T47D (cell line): ENCODE measurements at places on chromosomes 5 and 9.
A peak's percentile ranks its signal among the peaks of the same experiment; 100 is the strongest.

DNA sequence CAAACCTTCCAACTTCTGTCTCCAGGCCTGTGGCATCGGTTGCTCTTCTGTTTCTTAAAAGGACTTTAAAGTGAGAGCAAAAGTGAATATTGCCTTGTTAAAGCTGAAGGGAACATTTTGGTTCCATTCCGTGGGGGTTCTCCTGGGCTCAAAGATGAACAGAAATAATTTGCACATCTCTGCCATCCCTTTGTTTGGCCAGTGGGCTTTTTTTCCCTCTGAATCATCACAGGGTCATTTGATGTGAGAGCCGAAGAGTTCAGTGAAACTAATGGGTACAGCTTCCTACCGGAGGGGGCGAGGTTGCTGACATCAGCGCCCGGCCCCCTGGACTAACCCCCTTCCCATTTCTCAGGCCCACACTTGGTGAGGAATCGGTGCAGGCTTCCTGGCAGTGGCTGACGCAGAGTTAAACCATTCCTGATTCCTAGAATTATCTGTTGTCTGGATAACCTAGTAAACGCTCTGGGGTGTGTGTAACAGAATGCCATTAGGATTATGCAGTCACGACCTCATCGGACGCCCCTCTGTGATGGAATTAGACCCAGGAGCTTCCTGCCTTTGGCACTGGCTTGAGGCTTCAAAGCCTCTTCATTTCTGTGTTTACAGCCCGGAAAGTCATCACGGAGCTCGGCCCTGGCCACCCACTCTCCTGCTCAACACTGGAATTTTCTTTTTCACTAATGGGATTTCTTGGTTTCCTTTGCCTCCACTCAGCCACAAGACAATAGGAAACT, 61.6 kb upstream of the RPL26L1 start:
- no peak for DNase-seq

GRCh38 chr5:95220381-95220780, 64.5 kb downstream of the MCTP1 start:
- DNase-seq = no peak

GRCh38 chr5:1748271-1748670, 51.4 kb downstream of the MRPL36 start:
- no peak for DNase-seq

GRCh38 chr9:94212091-94212490, 47.0 kb upstream of the ZNF169 start:
- DNase-seq = no peak

DNA sequence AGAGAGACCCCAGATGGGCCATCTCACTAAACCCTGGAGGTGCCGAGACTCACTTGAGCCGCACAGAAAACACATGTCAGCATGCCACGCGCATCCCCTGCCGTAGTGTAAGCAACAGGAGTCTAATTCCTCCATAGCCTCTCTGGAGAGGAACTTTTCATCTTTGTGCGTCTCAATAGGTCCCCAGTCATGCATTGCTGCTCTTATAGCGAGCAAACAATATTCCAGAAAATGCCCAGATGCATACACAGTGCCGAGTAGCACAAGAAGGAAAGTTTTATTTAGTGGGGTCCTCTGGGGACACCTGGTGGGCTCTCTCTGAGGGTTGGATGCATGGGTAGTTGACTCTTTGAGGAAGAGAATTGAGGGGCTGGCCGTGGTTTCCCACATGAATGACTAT, 97.9 kb upstream of the DAP start:
- DNase-seq = no peak

DNA sequence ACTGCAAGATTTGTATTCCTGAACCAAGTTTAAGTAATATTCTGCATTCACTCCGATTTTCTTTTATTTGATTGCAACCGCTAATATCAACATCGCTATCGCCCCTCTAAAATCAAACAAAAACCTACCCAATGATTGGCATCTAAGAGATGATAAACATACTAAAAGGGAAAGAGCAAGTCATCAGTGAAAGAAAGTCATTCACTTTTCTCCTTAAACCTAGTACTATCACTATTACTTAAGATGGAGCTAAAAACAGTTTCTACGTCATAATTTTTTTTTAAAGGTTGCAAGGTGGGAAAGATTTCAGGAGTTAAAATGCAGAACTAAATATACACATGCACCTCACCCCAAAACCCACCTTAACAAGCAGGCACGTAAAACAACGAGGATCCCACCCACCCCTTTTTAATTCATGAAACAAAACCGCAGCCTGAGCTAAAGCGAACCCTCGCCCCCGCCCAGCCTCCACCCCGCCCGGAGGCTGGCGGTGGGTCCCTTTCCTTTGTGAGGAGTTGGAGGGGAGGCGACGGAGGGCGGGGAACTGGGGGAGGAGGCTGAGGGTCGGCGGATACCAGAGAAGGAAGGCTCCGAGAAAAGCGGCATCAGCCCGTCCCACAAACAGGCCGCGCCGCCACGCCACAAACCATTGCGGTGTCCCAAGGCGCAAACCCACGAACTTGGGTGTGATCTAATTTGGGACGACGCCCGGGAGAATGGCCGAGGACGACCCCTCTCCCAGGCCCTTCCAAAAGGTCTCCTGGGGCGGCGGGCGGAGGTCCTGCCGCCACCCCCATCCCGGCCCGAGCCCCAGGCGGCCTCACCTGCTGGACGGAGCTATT, 861 bp downstream of the UBQLN1 start:
- DNase-seq = peak; percentile 2

GRCh38 chr5:73663161-73663859, 37.3 kb downstream of the ARHGEF28 start:
- no peak for DNase-seq

DNA sequence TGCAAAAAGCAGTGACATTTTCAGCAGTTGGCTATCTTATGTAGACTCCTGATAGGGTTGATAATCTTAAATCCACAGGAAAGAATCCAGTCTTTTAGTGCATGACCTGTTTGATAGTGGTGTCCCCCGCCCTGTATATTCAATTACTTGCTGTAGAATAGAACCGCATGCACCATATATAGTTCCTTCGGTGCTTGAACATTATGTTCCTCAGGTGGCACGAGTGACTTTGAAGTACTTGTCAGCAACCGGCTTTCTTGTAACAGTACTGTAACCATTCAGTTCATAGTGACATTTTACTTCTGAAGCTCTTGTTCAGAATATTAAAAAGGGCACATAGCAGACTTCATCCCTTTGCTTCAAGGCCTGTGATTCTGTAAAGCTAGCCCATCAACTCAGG, 163.2 kb upstream of the KLF9 start:
- no peak for DNase-seq

DNA sequence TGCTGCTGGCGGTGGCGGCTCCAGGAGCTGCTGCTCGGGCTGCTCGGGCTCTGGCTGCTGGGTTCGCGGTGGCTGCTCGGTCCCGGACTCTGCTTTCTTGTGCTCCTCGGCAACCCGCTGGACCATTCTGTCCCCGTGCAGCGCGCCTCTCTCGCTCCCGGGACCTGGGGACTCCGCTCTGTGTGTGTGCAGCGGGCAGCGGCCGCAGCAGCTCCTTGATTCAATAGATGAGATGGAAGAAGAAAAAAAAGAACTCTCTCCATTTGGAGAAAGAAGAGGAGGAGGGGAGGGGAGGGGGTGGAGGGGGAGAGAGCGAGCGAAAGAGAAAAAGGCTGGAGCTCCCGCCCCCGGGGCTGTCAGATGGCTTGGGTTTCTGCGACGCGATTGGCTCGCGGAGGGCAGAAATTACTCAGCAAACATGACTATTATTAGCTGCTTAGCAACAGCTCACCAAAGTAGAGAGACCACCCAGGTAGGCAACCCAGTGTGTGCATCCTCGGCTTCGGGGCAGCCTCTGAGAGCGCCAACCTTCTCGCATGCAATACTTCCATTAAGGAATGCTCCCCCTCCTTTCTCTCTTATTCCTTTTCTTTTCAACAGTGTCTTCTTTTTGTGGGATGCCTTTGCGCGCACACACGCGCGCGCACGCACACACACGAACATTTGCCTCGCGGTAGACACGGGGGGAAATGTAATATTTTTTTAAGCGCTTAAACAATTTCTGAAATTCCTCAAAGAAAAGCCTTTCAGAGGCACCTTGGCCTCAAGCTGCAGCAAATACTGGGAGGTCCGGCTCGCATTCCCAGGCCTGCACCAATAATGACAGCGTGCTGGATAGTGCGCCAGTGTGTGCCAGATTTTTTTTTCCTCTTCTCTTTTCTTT, 7.6 kb downstream of the PTCH1 start:
- DNase-seq = peak; percentile 82

GRCh38 chr9:2664174-2665065, 42.8 kb downstream of the VLDLR start:
- no peak for DNase-seq

GRCh38 chr5:114957384-114957783, 212.3 kb downstream of the TRIM36 start:
- DNase-seq = no peak

GRCh38 chr5:114504560-114504959, 142.7 kb downstream of the KCNN2 start:
- DNase-seq = no peak

DNA sequence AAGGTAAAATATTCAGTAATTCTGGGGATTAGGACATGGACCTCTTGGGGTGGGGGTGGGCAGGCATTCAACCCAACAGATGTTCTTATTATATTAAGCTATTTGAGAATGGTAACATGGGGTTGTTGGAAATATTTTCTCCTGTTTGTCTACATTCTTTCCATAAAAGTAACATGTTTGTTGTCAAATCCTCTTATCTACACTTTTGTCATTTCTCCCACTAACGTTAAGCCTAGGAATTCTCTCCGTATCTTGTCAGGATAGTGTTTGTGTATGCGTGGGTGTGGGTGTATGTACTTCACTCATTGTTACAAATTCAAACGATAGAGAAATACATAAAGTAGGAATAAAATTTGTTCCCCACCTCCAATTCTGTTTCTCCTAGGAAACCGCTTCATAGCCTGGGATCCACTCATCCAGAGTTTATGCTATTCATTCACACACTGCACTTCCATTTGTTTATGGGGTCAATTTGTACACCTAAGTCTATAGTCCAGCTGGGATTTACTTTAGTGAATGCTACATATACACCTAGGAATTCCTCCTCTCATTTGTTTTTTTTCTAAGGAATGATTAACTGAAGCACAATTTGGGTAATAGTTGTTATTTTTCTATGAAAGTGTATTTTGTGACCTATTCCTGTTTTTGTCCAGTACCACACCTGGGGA, 216.8 kb downstream of the DCP2 start:
- DNase-seq = no peak

DNA sequence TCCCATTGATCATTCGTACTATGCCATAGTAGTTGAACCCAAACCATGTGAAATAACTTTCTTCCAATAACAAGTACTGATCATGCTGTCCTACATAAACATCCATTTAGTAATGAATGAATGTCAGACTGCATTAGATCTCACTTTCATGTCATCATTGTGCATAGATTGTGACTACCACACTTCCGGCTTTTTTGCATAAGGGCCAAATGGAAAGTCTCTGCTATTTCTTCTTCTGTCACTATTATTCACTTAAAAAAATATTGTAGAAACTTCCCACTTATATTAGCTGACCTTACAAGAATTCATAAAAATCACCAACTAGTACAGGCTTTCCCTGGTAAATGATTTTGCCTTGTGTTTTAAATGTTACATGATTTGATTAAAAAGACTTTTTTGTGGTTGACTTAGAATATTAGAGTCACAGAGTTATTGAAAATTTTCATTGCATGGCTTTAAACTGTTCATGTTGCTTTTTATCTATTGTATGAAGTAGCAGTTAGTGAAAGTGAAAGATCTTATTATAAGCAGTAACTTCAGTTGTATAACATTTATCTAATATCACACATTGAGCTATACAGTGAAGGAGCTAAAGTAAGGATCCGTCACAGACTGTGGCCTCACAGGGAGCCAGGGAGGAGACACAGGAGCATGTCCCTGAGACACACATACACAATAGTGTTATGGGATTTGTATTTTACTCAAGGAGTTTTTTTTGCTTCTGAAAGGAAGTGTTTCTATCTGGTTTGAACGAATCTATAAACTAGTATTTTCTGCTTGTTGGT, 33.9 kb downstream of the LMNB1 start:
- DNase-seq = no peak

- DNase-seq = no peak
Measured at GRCh38 chr5:2549354-2549753, 202.1 kb downstream of the IRX2 start.

GRCh38 chr5:27316271-27316650, 277.9 kb upstream of the CDH9 start:
- DNase-seq = no peak

- DNase-seq = no peak
Measured at GRCh38 chr5:9302218-9302617, 243.7 kb downstream of the SEMA5A start.

- no peak for DNase-seq
Measured at GRCh38 chr5:78483809-78484521, 123.5 kb downstream of the SCAMP1 start.

- no peak for DNase-seq
Measured at GRCh38 chr5:29230591-29230990, 1962.9 kb upstream of the CDH6 start.

- DNase-seq = no peak
Measured at GRCh38 chr5:64775291-64775690, 6.6 kb downstream of the CWC27 start.

DNA sequence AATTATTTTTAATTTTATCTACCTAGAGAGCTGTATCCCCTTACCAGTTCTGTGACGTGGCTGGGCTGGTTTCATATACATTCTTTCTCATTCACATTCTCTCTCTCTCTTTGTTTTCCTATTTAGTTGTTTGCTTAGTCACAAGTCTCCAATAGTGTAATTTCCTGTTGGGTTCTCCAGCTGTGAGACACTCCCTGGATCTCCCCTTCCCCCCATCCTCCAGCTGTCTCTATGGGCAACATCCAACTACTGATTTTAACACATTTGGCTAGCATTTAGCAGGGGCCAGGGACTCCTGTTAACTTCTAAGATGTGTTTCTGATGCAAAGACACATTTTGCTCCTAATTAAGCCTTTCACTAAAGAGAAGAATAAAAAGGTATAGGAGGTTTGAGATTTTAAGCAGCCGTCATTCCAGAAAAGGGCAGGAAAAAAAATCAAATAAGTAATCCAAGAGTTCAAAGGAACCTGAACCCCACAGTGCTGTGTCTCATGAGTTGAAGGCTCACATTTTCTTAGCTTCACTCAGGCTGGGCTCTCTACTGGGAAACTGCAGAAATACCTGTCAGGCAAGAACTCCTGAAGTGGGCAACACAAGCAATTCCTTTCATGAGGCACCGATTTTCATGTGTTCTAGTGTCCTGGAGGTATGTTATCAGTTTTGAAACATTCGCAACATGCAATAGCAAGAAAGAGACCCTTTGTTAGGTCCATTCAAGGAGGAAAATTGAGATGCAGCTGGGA, 198.7 kb upstream of the C9orf72 start:
- no peak for DNase-seq

GRCh38 chr5:118533156-118533555, 455.2 kb downstream of the DTWD2 start:
- no peak for DNase-seq

DNA sequence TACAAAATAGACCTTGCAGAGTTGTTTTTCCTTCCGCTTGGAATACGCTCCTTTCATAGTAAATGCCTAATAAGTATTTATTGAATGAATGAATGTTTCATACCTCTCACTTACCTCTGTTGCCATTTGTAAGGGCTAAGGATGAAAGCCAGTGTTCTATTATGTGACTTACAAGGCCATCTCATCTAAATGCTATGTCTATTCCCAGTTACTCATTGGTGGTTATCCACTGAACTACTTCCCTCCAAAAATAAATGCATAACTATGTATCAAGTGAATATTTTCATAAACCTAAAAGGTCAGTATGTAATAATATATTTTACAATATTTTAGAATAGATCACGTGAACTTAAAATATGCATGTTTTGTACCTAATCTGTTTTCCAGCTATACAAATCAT, 670.5 kb upstream of the RGMB start:
- no peak for DNase-seq

- no peak for DNase-seq
Measured at GRCh38 chr5:137072361-137073115, 426.6 kb downstream of the SPOCK1 start.

- DNase-seq = no peak
Measured at GRCh38 chr9:135109650-135110049, 22.2 kb downstream of the OLFM1 start.
